NCI-H2029 (cell line): ENCODE measurements at places on chromosomes 7 and 10.

DNA sequence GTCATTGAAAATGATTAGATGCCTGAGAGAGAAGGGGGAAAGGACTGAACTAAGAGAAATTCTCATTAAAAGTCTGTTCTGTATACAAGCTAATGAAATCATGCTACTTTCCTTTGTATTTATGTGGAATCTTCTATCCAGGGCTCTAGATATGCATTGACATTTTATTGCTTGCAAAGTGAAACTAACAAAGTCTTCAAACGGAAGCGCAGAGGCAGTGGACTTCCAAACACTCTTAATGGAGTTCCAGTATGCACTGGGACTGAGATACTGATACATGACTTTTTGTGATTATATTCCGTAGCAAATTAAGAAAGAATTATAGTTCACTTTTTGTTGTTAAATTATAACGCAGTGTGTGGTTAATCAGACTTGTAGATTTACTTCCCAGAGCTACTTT, 166.8 kb upstream of the TBX20 start:
- DNase-seq: no peak

GRCh38 chr7:48148311-48148710, 22.9 kb upstream of the ABCA13 start:
- DNase-seq: no peak

- no peak for DNase-seq
Measured at GRCh38 chr10:33195608-33196376, 138.7 kb downstream of the NRP1 start.

- DNase-seq: no peak
Measured at GRCh38 chr10:101741938-101742337, 34.0 kb downstream of the FGF8 start.

- DNase-seq: peak; percentile 47
Measured at GRCh38 chr10:27819781-27820531, 74.3 kb upstream of the MKX start.

DNA sequence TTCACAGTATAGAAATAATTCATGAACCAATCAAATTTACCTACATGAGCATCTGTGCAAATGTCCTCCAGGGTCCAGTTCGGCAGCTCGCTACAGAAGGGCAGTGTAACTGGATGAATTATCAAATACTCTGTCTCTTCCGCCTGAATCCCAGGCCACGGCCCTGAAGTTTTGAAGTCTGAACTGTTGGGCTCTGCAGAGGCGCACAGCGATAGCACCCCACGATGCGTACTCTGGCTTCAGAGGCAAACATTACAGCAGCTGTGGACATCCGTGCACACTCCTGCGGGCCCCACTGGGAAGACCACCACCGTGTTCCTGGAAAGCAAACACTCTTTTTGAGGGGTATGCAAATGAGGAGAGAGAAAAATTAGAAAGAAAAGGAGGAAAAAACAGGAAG, 259.8 kb upstream of the TCERG1L start:
- DNase-seq: no peak

DNA sequence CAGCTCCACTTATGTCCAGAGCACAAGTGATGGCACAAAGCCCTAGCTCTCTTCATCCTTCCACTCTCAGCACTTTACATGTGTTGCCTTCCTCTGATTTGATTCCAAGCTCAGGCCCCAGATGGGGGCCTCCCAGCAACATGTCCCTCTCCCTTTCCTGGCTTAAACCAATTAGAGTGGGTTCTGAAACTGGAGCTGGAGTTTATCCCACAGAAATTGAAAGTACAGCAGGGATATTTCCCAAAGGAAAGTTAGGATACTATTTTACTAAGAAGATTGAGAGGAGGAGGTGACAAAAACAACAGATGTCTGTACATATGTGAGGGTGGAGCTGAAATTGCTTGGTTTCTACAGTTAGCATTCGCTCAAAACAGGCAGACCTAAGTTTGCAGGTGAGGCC, 724.6 kb downstream of the AUTS2 start:
- no peak for DNase-seq

- DNase-seq: no peak
Measured at GRCh38 chr10:29131952-29132547, 156.8 kb upstream of the LYZL1 start.

- no peak for DNase-seq
Measured at GRCh38 chr10:120086066-120086465, 193.5 kb downstream of the SEC23IP start.
